BE2C (cell line): ENCODE measurements at places on chromosomes 4 and X.

GRCh38 chrX:52346174-52347165 lies 22.4 kb upstream of the XAGE2 start:
- DNase-seq, result no peak

GRCh38 chr4:57426779-57427395 lies 316.7 kb upstream of the IGFBP7 start:
- DNase-seq, result peak; percentile 77

DNA sequence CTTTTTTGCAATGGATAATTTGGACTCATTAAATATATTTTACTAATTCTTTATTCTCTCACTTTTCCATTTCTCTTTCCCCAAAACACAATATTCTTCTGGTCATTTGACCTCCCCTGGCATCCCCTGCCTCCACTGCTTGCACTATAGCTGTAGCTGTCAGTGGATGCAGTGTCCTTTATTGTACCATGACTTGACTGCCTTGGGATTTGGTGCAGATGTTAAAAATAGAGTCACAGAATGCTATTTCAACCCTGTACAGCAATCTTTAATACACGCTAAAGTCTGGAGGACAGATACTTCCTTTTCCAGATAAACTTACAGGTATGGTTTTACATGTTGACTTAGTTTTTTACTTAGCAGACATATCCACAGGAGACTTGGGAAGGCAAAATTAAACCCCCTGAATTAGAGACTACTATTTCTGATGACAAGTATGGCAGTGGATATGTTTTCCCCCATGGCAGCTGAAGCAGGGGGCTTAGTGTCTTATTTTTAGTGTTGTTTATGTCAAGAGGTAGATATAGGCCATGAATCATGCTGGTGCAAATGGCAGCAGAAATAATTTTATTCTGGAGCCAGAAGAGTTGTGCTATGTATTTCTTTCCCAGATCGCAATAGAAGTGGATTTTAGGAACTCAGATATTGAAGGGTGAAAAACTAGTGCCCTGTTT lies 461.4 kb downstream of the NAF1 start:
- no peak for DNase-seq

GRCh38 chrX:8906299-8906938 lies 105.2 kb upstream of the FAM9A start:
- DNase-seq, result no peak

- no peak for DNase-seq
Measured at GRCh38 chr4:48205107-48205506, 64.5 kb downstream of the TEC start.

DNA sequence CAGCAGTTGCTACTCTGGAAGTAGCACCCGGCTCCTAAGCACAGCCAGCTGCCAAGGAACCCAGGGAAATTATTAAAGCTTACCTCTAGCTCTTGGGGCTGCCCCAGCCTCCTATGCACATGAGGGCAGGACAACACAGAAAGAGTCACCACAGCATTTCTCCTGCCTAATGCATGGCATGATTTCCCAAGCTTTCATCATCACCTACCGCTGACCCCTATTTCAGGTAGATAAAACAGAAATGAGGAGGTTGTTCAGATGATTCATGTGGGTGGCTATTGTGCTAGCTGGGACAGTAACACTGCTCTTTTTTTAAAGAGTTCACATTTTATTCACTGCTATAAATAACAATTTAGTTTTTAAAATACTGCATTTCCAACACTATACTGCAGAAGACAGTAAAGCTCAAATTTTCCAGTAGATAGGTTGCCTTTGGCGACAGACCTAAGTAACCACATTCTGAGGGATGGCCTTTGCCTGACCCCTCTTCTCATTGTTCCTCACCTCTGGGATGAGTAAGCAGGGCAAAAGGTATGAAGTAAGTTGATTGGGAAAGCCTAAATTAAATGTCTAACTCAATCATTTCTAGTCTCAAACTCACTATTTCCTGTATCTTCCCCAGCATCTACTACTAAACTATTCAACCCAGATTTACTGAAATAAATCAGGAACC lies 16.7 kb downstream of the CASK start:
- DNase-seq, result no peak

DNA sequence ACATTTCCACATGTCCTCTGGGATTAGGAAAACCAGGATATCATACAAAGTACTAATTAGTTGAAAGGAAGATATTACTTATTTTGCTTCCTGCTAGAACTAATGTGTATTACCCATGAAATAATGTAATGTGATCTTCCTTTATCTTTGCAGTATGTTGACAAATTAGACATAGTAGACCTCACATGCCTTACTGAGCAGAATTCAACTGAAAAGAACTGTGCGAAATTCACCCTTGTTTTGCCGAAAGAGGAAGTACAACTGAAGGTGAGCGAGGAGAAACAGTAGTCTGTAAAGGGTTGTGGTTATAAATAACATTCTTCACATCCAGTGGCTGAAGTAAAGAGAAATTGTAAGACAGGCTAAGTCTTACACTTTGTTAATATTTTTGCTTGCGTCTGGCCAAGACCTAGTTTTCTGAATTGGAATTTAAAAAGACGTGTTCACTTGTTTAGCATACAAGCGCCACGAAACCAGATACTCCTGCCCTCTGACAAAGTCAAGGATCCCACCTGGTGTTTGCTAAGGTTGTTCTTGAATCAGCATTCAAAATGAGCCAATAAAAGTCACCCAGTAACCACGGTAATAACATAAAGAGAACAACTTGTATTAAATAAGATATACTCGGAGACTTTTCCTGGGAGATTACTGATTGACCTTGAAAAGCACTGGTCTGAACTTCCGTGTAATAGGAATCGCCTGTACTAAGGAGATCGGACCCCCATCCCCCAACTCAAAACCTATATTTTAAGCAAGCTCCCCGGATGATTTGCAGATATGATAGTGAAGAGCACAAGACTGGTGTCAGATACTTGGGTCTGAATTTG lies 16.9 kb downstream of the STAP1 start:
- no peak for DNase-seq

DNA sequence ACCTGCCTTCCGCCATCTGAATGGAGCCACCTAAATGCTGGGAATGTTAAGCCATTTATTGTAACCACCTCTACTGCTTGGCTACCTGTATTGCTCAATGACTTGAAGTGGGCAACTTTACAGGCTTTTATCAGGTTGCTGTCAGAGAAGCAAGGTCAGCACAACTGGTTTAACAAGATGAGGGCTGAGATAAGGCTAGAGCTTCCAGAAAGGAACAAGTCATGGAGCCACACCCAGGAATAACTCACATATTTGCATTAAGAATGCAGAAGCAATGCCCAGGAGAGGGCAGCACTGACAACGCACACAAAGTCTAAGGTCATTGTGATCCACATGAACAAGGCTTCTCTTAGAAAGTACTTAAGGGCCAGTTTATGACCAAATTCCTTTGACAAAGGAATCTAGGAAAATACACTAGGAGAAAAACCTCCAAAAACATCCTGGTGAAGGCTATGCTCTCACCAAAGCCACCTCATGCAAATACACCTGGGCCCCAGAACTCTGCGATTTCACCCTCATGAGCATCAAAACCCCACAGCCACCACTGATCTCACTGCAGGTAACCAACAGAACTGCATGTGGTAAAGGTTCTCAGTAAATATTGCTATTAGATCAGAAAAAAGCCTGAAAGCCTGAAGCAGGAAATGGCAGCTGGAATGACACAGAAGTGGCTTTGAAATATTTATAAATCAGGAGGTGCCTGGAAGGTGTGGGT lies 15.0 kb upstream of the STS start:
- peak; percentile 10 for DNase-seq

DNA sequence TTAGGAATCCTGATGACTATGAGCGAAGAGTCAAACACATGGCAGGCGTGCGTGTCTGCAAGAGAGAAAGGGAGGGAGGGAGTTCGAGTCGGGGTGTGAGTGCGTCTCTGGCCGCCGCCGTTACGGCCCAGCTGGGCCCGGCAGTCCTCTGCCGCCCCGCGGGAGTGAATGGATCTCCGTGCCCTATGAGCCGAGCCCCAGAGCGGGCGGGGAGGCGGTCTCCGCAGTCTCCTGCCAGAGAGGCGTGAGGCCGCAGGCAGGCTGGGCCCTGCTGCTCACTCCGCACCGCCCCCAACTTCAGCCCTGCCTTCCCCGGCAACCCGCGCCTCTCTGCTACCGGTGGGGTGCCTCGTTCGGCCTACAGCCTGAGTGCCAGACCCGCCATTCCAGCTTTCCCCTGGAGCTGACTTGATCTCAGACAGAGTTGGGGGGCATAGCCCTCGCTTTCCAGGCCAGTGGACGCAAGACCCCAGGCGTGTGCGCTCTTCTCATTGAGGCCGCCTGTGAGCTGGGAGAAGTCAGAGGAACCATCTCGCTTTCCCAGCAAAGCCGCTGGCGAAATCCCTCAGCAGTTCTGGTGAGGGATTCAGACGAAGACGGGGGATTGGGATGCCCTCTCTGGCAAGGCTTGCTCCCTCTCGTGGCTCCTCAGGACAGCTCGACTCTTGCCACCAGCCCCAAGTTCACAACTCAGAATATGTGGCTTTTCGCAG lies 1.4 kb downstream of the SLC16A2 start:
- DNase-seq, result peak; percentile 33

DNA sequence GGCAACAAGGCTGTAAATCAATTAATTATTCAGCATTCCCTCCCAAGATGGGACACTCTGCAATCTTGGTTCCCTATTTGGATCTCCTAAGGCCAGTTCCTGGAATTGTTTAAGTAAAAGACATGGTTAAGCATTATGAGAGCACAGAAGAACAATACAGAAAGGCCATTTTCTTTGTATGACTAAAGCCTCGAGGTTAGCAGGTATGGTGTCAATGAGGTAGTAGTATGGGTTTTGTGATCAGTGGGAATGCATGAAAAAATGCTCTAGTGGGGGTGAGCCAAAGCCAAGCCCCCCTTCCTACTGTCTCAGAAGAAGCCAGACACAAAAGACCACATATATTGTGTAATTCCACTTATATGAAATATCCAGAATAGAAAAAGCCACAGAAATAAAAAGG lies 61.7 kb upstream of the S100G start:
- DNase-seq, result no peak

- no peak for DNase-seq
Measured at GRCh38 chrX:11704725-11705495, 39.2 kb upstream of the ARHGAP6 start.

- DNase-seq, result no peak
Measured at GRCh38 chr4:22762548-22762947, 69.8 kb downstream of the GBA3 start.

DNA sequence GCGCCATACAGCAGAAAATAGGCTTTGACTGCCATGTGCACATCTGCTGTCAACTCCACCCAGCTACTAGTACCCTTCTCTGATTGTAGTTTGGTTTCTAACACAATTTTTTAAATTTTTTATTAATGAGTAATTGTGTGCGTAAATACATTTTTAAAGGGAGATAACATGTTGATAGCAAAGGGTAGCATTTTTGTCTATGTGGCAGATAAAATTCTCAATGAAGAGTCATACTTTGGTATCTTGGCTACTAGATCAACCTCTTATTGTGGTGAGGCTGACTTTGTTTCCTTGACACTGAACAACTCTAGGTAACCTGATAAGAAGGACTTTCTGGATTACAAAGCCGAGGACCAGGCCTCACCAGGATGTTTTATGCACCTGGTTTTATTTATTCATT lies 9.5 kb downstream of the ADH4 start:
- no peak for DNase-seq

DNA sequence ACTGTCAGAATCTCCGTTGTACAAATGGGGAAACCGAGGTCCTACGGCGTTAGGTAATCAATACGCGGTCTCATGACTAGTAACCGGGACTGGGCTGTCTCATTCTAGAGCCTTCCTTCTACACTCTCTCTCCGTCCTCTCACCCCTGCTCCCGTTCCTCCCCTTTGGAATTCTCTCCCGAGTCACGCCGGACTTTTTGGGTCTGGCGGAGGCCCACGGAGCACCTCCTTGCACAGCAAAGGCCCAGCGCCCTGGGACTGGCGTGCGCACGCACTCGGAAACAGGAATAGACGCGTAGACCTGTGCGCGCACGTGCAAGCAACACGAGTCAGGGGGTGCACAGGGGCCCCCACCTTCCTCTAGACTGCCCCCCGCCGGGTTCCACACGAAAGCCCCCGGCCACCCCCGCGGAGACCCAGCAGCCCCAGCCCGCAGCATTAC lies 361 bp downstream of the QDPR start:
- peak; percentile 47 for DNase-seq

DNA sequence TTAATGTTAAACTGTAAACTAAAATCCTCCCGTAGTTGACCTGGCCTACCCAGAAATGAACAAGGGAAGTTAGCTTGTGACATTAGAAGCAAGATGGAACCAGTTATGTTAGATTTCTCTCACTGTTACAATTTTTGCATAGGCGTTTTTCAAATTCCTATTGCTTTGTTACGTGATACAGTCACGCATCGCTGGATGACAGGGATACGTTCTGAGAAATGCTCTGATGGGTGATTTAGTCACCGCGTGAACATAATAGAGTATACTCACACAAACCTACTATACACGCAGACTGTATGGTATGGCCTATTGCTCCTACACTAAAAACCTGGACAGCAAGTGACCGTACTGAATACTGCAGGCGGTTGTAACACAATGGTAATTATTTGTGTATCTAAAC lies 46.7 kb upstream of the PUDP start:
- DNase-seq, result no peak

GRCh38 chrX:16785247-16786138 lies 773 bp upstream of the TXLNG start:
- no peak for DNase-seq

- DNase-seq, result no peak
Measured at GRCh38 chrX:111914398-111915090, 38.6 kb downstream of the TRPC5OS start.
